Activated effector memory CD4-positive, alpha-beta T cell treated with Interleukin-2 at 50 U/mL for 16 hours (primary cell): ENCODE measurements at places on chromosomes 5 and 9.

GRCh38 chr5:610744-611730 is 1.1 kb upstream of the CEP72 start:
- no peak for DNase-seq

GRCh38 chr5:156181656-156182055 is 145.3 kb upstream of the SGCD start:
- no peak for DNase-seq

GRCh38 chr5:152606776-152607364 is 201.8 kb upstream of the NMUR2 start:
- no peak for DNase-seq

DNA sequence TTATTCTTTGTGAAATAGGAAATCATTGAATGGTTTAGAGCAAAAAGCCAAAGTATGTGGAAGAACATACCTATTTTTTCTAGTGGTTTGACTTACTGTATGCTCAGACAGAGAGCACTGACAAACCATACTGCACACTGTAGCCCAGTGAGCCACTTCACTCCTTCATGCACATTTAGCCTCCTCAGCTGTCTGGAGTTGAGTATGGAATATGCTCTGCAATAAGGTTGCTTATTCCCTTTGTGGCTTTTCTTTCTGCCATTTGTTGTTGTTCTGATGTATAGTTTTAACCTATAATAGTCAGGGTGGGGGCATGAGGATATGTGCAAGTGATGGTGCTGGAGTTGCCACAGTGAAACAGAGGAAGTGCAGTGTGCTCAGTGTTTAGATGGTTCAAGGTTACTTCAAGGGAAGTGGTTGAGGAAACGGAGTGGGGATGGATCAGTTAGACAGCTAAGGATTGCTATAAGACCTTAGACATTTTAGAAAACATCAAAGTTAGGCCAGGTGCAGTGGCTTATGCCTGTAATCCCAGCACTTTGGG is 100.7 kb downstream of the CDC42SE2 start:
- no peak for DNase-seq

- DNase-seq, result no peak
These were observed 35.1 kb upstream of the CLK4 start for GRCh38 chr5:178661836-178662540.

GRCh38 chr9:72661401-72662135 is 140.2 kb downstream of the TMC1 start:
- no peak for DNase-seq

- no peak for DNase-seq
These were observed 53.7 kb downstream of the TARS1 start for GRCh38 chr5:33494466-33494865.

- no peak for DNase-seq
These were observed 590.5 kb downstream of the CCDC171 start for GRCh38 chr9:16143310-16143709.

GRCh38 chr9:74953235-74953751 is 581 bp upstream of the C9orf40 start:
- DNase-seq, result no peak

DNA sequence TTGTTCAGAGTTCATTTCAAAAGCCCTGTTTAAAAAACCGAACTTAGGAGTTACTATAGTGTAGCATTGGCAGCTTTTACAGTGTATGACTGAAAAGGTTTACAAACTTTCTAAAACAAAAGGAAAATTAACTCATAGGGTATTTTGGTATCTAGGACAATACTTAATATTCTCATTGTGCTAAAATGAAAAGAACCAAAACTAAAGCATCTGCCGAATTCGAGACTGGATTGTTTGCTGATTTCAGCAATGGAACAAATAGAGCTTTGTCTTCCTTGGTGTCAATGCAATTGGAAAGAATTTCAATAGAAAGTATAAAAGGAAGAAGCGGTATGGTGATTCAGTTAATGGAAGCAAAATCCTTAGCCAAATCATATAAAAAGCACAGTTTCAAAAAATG is 254.1 kb downstream of the SLF1 start:
- no peak for DNase-seq

- DNase-seq, result no peak
These were observed 35.4 kb downstream of the PRLR start for GRCh38 chr5:35194635-35195471.

DNA sequence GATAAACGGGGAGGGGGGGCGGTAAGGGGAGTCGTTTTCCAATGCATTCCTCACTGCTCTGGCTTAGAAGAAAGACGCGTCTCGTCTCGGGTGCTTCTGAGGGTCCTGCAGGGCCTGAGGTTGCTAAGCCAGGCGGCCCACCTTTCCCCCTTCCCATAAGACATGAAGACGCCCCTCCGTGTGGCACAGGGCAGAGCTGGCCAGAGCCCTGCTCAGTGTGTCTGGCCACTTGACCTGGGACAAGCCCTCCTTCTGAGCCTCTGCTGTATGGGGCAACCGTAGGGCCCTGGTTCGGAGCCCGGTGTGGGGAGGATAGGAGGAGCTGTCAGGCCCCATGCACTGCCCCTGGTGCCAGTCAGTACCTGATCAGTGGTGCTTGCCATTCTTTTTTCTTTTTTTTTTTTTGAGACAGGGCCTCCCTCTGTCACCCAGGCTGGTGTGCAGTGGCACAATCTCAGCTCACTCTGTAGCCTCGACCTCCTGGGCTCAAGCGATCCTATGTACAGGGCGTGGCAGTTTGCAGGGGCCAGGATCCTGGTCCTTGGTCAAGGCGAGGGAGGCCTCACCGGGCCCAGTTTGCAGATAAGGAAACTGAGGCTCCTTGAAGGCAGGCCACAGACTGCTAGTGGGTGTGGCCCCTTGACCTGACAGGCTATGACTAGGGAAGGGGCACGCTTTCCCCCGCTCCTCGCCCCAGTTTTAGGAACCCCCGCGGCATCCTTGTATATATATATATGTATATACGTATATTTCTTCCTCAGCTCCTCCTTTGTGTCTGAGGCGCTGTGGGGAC is 172.3 kb upstream of the IER5L start:
- DNase-seq, result no peak

DNA sequence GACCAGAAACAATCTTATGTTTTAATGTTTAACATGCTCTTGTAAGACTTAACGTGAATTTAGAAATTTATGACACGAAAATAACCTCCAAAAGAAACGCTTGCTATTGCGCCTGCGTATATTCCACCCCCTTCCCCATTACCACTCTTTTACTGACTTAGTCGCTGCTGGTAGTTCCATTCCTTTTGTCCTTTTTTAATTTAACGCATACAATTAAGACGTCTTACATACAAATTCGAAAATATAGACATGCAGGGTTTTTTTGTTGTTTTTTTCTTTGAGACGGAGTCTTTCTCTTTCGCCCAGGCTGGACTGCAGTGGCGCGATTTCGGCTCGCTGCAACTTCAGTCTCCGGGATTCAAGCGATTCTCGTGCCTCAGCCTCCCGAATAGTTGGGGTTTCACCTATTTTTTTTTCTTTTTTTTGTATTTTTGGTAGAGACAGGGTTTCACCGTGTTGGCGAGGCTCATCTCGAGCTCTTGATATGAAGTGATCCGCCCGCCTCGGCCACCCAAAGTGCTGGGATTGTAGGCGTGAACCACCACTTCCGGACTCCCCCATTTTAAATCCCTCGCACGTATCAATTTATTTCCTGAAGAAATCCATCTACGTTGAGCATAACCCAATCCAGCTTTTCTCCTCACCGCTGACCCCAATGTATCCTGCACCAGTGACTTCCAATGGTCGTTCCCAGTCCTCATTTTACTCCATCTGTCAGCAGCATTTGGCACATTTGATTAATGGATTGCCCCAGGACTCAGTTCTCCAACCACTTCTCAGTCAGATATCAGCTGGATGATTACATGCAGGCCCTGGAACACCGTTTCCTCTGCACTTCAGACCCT is 684 bp upstream of the MED7 start:
- peak; percentile 36 for DNase-seq

DNA sequence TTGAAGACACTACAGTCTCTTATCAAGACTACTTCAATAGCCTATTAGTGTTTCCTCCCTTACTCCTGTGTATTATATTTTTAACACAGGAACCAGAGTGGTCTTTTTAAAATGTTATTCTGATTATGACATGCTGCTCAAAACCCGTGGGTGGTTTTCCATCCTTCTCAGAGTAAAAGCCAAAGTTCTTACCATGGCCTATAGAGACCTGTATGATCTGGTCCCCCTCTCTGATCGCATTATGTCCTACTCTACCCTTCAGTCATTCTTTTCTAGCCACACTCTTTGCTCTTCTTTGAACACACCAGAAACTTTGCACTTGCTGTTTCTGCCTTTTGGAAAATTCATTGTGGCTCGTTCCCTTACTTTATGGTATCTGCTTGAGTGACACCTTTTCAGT is 13.8 kb downstream of the RECK start:
- no peak for DNase-seq

DNA sequence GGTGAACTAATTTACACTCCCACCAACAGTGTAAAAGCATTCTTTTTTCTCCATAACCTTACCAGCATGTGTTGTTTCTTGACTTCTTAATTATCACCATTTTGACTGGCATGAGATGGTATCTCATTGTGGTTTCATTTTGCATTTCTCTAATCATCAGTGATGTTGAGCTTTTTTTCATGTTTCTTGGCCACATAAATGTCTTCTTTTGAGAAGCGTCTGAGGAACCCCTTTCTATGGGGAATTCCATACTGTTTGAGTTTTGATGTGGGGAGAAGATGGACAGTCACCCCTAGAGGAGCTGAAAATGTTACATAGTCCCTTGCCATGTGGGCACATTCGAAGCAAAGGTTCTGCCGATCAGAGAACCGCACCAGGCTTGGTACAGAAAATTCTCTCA is 207.0 kb upstream of the SLC30A5 start:
- DNase-seq, result no peak

GRCh38 chr5:55591686-55592085 is 56.9 kb upstream of the PLPP1 start:
- DNase-seq, result no peak

DNA sequence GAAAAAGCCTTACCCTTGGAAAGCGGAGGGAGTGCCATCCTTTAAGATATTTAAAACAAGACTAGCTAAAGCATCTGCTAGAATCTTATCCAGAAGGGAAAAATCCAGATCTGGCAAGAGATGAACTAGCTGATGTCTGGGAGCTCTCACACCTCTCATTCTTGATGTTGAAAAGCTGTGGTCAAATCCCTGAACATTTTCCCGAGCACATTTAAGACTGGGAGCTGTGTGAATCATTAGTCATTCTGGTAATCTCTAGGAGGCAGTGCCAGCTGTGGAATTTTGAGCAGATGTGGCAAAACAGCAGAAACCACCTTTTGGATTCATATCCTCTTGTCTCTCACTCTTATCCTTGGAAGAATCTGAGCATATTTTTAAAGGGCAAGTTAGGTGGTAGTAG is 218.0 kb downstream of the MAN2A1 start:
- DNase-seq, result no peak

DNA sequence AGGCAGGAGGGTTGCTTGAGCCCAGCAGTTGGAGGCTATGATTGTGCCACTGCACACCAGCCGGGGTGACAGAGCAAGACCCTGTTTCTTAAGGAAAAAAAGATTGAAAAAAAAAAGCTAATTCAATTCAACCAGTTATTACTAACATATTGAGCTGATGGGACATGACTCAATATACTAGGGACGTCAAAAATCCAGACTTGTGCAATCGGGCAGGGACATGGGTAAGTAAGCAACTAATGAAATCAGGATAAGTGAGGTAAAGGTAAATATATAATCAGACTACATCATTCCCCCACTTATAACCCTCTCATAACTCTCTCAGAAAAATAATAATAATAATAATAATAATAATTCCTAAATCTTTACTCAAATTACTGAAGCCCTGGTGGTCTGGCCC is 975 bp upstream of the HAVCR1 start:
- no peak for DNase-seq

GRCh38 chr5:38853753-38854470 is 8.1 kb downstream of the OSMR start:
- DNase-seq, result no peak

GRCh38 chr5:7467179-7467578 is 71.2 kb downstream of the ADCY2 start:
- no peak for DNase-seq

DNA sequence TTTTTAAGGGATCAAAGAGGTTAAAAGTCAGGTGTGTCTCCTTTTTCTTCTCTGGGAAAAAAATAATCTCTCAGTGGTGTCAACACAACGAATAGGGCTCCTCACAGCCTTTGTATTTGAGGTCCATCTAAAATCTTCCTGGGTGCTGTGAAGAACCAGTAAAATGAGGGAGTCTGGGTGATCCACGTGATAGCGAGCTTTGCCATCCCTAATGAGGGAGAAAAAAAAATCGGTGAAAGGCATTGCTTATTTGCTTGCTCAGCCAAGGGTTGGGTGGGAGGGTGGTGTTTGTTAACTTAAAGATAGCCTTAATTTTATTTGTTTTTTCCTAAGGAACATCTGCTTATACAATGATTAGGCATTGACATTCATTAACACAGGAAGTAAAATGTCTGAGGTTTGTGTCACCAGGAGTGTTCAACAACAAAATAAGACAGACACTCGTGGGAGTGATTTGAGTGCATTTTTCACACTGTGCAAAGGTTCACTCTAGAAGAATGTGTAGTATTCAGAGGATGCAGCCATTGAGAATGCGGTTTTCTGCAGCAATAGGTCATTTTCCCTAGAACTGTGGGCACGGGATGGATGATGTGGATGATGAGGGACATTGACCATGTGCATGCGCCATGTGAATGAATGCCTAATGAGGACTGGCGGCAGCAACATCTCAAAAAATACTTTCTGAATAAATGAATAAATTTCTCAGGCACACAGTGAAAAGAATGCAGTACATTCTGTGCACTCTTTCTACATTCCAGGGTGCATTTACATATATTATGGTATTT is 369.5 kb downstream of the NTRK2 start:
- DNase-seq, result no peak

GRCh38 chr5:119309326-119309725 is 46.5 kb upstream of the TNFAIP8 start:
- DNase-seq, result no peak

DNA sequence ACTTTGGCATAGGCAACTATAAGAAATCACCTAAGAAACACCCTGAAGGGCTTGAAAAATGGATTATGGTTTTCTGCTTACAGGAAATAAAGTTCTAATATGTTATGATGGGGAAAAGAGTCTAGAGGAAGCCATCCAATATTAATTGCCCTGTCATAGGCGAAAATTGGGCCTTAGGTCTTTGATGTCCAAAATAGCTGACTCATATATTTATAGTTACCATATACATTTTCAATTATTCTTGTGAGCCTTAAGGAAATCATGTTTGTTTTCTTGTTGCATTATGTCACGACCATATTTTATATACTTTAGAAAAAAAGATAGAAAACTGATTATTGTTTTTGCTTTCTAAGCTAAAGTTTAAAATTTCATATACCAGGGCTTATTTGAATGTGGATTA is 509.1 kb downstream of the CDH12 start:
- DNase-seq, result no peak
